ENCODE measurements at places on chromosomes 11 and 22.

DNA sequence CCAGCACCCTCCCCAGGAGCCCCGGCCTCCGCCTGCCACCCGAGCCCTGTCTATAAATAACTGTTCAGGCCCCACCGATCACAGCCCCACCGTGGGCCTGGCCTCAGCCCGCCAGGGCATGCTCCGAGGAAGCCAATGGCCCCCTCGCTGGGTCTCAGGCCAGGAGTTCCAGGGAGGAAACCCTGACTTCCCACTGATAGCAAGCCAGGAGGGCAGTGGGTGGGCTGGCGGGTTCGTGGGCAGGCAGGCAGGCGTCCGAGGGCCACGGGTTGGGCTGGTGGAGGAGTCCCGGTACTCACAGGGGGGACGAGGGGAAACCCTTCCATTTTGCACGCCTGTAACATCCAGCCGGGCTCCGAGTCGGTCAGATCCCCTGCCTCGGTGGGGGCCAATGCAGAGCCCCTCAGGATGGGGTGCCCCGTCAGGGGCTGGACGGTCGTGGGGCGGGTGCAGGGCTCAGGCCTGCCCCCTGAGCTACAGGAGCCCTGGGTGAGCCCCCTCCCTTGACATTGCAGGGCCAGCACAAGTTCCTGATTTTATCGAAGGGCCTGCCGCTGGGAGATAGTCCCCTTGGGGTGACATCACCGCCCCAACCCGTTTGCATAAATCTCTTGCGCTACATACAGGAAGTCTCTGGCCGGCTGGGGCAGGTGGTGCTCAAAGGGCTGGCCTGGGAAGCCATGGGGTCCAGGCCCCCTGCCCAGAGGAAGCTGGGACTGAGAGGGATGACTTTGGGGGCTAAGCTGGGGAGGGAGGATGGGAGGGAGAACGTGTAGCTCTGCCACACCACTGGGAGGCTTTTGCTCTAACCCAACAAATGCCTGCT is at the start of gene SPI1:
SPI1 (minus strand) TSS at position 538 of the 826 bp plus-strand sequence; CDS start at position 344, 194 bp downstream.
- no peak for DNase-seq

GRCh38 chr22:36386900-36387708 is 663 bp downstream of the MYH9 start:
- DNase-seq: no peak

GRCh38 chr22:20117633-20118299 is 740 bp upstream of the TRMT2A start:
- no peak for DNase-seq

DNA sequence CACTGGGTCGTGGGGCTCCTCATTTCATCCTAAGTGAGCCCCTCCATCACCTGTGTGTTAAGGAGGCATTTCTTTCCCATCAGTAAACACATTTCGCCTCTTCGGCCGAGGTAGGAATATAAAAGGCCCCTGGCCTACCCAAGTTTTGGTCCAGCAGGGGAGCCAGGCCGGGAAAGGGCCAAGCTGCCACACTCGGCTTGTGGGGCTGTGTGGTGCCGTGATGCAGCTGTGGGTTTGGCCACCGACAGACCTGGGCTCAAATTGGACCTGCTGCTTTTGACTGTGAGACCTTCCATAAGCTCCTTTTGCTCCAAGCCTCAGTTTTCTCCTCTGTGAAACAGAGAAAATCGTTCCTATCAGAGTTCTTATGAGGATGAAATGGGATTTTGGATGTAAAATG is 771 bp downstream of the NDUFV1 start:
- DNase-seq: no peak

DNA sequence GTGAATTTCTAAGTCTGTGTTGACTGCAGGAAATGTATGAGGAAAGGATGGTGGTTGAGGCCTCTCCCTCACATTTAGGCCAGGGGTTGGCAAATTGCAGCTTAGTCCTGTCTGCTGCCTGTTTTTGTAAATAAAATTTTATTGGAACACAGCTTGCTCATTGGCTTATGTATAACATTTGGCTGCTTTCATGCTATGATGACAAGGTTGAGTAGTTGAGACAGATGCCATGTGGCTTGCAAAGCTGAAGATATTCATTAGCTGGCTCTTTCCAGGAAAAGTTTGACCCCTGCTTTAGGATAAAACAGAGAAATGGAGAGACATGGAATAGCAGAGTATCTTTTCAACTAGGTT is 46.2 kb downstream of the BCR start:
- DNase-seq: no peak

DNA sequence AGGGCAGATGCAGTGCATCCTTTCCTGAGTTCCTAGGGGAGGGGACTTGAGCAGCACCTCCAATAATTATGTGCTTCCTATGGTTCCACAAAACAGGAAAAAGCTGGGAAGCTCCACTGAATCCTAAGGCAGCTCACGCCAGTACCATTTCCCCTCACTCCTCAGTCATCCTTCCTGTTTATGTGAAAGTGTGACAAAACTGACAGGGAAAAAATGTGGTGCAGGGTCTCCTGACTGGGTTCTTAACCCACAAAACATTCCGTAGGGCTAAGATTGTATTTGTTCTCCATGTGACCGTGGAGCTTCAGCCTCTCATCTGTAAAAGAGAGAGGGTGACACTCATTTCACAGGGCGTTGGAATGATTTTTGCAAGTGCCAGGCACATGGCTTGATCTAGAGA is 12.2 kb upstream of the LYVE1 start:
- no peak for DNase-seq

DNA sequence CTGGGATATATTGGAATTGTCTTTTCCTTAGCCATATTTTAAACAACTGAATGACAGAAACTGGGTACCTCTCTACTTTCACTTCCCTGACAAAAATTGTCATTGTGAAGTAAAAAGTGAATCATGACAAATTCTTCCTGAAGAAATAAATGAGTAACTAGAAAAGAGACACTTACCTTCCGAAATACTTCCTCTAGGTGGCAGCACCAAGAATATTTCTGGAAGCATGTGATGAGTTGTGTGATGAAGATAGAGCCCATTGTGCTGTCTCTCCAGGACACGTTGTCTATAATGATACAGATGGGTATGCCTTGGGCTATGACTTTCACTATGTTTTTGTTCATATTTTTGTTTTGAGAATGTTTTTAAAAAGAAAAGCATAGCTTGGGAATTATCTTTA is 21.5 kb downstream of the CASP4 start:
- no peak for DNase-seq

- DNase-seq: no peak
These were observed 10.2 kb downstream of the ATP5MGL start for GRCh38 chr22:42630211-42630610.

DNA sequence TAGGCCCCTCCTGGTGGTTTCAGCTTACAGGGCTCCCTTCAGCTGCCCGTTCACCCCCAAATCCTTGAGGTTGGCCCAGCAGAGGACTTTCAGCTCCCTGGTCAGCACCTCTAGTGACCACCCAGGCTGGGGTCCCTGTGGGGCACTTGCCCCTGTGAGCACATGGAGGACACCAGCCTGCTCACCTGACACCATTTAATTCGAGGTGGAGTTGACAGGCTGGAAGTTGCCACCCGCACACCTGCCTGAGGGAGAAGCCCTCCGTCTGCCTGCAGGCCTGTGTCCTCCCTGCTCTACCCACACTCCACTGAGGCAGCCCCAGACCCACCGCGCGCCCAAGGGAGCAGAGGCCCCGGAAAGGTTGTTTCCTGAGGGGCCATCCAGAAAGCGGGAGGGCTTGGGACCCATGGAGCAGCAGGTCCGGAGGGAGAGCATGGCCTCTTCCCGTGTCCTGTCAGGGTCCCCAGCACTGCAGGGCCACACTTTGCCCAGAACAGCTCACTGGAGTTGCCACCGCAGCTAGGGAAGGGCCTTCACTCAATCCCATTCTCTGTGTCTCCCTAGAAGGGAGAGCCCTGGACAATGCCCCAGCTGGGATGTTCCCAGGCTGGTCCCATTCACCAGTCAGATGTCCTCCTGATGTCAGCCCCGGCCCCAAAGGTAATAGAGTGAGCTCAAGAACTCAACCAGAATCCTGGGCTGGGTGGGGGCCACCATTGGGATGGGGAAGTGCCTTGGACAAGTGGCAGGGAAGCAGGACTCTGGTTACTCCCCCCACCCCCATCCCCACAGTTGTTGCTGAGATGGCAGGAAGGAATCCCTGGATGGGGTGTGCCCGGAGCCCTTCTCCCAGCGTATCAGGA is 82.4 kb downstream of the MED15 start:
- no peak for DNase-seq

- DNase-seq: no peak
These were observed 11.0 kb downstream of the PRR5 start for GRCh38 chr22:44712962-44713361.

- no peak for DNase-seq
These were observed 82.3 kb downstream of the RCN1 start for GRCh38 chr11:32172848-32173834.

DNA sequence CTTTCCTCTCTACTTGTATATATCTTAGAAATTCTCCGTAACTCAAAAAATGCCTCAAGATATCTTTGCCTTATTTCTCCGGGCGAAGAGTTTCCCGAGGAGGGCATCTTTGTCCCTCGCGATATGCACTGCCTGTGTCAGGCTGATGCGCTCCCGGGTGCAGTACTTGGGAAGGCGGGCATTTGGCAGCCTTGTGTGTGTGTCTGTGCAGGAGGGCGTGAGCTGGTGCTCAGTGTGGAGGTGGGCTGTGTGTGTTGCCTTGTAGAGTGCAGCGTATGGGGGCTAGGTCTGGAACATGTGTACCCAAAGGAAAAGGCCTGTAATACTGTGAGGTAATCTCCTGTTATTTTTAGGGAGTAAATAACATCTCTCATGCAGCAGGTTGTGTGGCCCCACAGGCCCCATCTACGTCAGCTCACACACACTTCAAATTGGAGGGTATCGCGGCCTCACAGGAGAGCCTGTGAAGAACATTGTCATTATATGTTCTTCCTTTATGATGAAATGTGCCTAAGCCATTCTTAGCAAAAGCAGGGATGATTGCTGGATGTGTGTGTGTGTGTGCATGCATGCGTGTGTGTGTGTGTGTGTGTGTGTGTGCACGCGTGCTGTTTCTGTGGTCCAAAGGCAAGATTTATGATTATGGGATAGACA is 77.5 kb downstream of the KCNJ1 start:
- no peak for DNase-seq

- DNase-seq: no peak
These were observed 66.2 kb downstream of the COMMD9 start for GRCh38 chr11:36222831-36223635.
